ENCODE measurements at places on chromosomes 1 and 21.

- DNase-seq = no peak
Observed at GRCh38 chr1:44672254-44672955, 1.9 kb downstream of the TMEM53 start.

DNA sequence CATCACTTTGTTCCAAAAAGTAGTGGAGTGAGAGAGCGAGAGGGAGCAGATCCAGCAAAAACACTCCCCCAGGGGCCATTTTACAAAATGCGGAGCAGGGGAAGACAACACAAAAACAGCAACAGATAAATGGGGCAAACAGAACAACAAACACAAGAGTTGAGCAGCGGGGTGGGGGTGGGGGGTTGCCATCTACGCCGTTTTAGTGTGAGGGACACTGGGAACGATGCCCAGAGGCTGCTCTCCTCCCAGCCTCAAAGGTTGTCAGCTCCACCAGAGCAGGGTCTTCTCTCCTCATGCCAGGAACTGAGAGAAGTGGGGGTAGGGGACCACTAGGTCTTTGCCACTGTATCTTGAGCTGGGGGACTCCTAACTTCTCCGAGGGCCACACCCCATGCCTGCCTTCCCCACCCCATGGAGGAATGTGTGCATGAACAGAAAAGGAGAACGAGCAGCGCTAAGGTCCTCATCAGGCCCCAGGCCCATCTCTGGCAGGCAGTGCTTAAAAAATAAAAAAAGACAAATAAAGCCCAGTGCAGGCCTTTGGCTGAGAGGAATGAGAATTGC lies 1.3 kb upstream of the PBXIP1 start:
- DNase-seq = no peak

- peak; percentile 4 for DNase-seq
Observed at GRCh38 chr21:42746593-42747275, 93.3 kb downstream of the PDE9A start.

DNA sequence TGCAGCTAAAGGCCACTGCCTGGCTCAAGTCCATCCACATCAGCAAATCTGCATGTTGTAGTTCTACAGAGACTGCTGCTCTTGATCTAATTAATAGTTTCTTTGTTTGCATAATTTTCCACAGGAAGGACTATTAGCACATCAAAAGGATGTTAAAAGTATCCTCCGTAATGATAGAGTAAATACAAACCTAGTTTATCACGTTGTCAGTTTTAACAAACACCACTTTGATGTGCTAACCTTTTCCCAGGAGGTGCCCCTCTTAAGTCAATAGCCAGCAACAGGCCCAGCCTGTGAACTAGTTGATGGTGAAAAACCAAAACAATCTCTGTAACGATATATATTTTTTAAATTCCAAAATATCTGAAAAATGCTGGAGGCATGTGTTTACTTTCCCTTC lies 64.2 kb upstream of the SLC22A15 start:
- DNase-seq = no peak

DNA sequence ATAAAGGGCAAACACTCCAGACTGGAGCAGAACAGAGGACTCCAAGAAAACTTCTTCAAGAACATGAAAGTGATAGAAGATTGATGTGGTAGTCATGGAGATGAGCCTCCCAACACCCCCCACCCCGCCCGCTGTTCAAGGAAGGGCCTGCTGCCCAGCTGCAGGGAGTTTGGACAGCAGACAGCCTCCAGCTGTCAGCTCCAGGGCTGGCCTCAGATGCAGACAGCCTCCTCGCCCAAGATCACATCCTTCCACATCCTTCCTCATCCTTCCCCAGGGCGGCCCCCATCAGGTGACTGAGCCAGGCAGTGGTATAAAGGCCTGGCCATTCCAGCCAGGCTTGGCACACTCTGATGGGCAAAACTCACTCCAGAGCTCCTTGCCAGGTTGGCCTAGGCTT lies 24.6 kb downstream of the HMGN2 start:
- DNase-seq = no peak

GRCh38 chr1:177873238-177873637 lies 96.6 kb downstream of the SEC16B start:
- no peak for DNase-seq

GRCh38 chr1:7783178-7783711 lies 846 bp upstream of the PER3 start:
- DNase-seq = peak; percentile 15

- DNase-seq = no peak
Observed at GRCh38 chr1:218439541-218440295, 94.6 kb downstream of the TGFB2 start.

GRCh38 chr1:214414691-214415090 lies 133.7 kb downstream of the SMYD2 start:
- DNase-seq = no peak

- DNase-seq = no peak
Observed at GRCh38 chr1:208103597-208104513, 140.3 kb downstream of the PLXNA2 start.

DNA sequence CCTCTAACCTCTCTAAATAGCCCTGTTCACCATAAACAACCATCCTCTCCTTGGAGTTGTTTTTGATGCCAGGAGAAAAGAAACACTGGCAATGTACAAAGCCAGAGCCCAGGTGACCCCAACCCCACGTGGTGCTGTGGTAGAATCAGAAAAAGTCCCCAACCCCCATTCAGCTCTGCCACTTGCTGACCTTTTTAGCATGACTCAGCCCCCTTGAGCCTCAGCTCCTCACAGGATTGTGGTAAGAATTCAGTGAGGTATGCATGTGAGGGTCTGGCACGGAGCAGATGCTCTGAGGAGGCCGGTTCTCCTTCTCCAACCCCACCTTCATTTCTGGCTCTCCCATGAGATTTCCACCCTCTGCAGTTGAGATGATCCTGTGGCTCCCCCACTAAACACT lies 11.1 kb upstream of the CHI3L1 start:
- no peak for DNase-seq

DNA sequence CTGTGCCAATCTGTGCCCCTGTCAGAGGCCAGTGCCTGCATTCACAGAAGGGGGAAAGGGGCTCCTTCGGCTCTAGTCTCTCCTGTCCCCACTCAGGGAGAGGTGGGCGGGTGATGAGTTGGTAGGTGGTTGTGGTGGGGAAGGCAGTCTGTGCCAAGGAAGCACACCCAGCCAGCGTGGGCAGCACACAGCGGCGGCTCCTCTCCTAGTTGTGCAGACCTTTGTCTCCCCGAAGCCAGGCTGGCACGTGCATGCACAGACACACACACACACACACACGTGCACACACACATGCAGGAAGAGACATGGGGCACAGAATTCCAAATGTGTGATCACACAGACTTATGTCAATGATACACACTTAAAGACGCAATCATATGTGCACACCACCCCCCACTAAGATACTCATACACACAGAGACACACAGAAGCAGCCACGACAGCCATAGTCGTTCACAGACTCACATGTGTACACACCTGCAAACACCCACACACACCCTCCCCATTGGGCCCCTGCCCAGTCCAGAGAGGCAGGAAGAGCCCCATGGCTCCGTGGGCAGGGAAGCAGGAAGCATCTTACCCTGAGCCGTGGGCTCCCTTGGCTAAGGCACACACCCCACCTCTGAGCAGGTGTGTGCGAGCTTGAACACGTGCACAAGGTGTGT lies 16.4 kb downstream of the RIMS3 start:
- no peak for DNase-seq

DNA sequence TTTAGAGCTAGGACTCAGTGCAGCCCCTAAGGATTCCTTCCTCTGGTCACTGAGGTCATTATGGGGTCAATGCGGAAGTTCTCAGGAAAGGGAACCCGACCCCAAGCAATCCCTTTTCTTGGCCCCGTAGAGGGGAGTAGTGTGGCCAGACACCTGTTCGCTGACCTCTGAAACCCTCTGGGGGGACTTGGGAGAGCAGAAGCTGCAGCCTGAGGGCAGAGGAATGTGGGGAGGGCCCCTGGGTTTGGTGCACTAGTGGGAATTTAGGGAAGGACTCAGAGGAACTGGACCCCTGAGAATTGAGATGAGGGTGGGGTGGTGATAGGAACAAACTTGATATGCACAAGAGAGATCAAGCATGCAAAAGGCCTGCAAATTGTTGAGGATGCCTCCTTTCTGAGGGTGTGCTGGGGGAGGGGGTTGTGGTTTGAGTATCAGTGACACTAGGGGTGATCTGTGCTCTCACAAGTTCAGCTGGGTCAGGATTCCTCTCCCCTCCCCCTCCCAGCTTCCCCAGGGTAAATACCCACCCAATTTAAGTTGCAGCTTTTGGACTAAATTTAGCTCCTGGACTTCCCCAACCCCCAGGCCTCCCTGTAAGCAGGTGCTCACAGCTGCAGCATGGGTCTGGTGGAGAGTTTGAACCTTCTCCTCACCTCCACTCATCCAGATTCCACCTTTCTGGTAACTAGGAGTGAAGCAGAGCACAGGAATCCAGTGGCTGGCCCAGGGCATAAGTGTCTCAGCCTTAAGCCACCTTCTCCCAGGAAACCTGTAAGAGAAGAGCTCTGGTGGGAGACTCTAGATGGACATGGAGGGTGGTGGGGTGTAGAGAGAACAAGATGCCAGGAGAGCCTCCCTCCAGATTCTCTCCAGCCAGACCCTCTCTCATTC lies 13.5 kb downstream of the ADAMTSL4 start:
- DNase-seq = peak; percentile 74

- DNase-seq = no peak
Observed at GRCh38 chr1:157485793-157486192, 66.5 kb downstream of the FCRL5 start.

DNA sequence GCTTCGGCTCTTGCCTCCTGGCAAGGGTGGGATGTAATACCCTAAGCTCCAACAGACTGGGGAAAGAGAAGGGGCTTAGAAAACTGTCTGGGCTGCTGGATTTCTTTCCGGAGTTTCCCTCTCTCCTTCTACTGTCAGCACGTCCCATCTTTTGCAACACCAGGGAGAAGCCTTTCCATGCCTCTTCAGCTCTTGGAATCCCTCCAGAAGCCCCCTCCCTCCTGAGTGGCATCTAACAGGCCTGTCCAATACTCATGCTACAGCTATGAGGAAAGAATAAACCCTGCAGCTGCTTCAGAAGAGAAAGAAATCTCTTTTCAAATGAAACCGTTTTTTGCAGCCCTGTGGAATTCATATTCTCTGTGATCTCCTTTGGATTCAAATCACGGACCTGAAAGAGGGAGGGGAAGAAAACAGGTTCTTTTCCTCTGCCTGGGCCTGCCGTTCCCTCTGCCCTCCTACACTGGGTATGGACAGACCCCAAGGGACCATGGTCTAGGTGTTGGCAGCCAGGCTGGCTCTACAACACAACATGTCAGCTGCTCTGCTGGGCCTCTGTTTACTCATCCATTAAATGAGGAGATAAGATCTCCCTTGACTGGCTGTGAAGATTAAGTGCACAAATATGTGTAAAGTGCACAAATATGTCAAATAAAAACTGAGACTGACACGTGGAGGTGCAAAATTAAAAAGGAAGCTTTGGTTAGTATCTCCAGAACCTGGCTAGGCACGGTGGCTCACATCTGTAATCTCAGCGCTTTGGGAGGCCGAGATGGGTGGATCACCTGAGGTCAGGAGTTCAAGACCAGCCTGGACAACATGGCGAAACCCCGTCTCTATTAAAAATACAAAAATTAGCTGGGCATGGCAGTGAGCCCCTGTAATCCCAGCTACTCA lies 6.0 kb upstream of the CAPN2 start:
- DNase-seq = no peak

DNA sequence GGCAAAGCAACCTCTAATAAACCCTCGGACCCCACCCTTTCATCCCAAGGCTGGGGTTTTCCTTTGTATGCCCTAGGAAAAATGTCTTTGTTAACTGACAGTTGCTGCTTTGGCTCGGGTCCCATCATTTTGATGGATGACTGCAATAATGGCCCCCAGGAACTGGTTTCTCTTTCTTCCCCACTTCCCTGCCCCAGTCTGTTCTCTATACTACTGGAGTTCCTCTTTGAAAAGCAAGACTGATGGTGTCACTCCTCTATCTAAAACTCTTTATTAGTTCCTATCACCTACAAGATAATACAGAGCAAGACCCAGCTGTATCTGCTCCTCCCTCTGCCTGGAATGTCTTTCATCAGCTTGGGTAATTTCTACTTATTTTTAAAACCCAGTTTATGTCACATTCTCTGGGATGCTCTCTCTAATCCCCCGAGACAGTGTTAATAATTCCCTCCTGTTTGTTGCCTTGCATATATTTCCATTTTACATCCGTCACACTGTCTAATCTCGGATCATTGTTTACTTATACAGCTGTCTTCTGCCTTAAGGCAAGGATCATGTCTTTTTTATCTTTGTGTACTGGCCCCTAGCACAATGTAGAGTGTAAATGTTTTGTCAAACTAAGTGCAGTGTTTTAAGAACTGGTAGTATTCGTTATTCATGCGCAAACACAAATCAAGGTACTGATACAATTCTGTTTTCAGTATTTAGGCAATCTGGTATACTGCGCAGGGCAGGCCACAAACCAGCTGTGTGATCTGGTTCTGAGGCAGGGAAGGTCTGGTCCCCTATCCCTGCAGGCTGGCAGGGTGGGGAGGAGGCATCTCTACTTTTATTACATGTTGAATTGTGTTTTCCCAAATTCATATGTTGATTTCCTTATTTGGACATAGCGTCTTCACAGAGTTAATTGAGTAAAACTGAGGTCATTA lies 16.1 kb downstream of the SLAMF1 start:
- DNase-seq = no peak

- DNase-seq = no peak
Observed at GRCh38 chr1:1669468-1670440, 10.9 kb upstream of the CDK11B start.

DNA sequence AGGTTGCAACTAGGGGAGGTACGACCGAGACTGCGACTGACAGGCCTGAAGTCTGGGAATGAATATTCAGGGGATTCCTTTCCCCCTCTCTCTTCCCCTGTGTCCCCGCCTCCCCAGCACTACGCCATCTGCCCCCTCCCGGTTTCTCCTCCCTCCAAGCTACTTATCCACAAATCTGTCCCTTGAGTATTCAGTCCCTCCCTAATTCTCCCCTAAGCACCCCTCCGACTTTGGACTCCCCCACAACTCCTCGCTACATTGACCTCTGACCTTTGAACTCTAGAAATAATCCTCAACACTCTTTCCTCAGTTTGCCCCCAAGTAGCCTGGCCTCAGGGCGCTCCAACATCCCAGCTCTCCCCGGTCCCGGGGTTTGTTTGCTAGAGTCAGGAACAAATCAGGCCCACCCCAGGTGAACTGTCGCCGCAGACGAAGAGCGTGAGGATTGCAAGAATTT lies 393 bp downstream of the LYSMD1 start:
- DNase-seq = no peak

DNA sequence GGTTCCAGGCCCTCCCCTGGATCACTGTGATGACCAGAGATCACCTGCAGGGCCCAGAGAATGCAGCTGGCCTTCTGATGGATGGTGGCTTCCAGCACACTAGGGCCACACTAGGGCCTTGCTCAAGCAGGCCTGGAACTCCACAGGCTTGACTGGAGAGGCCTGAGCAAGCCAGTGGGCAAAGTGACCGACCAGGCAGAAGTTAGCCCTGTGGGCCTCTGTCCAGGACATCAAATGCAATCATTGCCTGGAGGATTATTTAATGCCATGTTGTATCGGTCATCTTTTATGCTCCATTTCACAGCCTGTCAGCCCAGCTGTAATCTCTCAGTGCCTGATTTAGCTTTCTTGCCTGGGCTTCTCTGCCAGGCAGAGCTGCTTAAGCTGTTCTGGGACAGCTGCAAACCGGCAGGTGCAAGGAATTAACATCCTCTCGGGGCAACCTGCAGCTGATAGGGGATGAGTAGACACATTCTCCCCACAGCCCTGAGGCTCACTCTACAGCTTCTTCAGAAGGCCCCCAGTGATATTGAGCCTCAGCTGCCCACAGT lies 17.7 kb downstream of the NENF start:
- DNase-seq = no peak

GRCh38 chr1:91730801-91731732 lies 154.9 kb downstream of the TGFBR3 start:
- no peak for DNase-seq
